ENCODE measurements at places on chromosomes 1 and 21.

- DNase-seq: no peak
Observed at GRCh38 chr1:167137332-167137781, 43.5 kb downstream of the STYXL2 start.

DNA sequence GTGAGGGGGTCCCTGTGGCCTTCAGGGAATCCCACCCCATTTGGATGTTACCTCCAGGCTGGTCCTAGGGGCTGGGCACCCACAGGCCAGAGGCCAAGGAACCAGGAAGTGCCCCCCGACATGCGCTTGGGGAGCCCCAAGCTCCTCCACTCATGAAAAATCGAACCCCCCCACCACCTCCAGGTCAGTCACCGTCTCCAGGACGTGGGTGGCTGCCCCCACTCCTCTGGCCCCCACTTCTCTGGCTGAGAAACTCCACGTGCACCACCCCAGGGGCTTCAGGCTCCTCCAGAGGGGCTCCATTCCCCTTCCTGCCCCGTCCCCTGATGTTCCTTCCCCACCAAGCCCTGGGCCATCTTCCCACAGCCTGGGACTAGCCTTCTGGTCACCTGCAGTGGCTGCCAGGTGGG lies 30.5 kb upstream of the POFUT2 start:
- peak; percentile 0 for DNase-seq

- DNase-seq: peak; percentile 31
Observed at GRCh38 chr1:152112101-152112884, 3.0 kb downstream of the TCHH start.

DNA sequence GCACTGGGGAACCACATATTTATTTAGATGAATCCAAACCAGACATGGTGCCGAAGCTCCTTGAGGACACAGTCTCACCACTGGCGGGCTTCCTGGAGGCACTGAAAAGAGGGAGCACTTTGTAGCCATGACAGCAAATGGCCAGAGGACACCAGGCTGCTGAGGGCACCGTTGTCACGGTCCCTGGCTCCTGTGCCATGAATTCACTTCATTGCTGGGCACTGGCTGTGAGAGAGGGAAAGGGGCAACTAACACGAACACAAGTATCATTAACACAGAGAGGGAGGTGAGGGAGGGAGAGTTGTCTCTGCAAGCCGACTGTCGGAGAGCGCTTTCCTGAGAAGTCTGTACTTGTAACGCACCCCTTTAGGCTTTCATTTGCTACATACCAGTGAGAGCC lies 9.4 kb upstream of the PSRC1 start:
- no peak for DNase-seq

GRCh38 chr1:172537827-172538391 lies 5.0 kb downstream of the SUCO start:
- no peak for DNase-seq

Data from activated CD4-positive, alpha-beta T cell treated with anti-CD3 and anti-CD28 coated beads for 36 hours (primary cell).